Stimulated activated CD8-positive, alpha-beta memory T cell treated with anti-CD3 and anti-CD28 coated beads, Interleukin-2, amount 100 ng/mL, for 1 hour (primary cell): ENCODE measurements at places on chromosomes 12 and 14.

GRCh38 chr12:108722992-108723766, 8.1 kb downstream of the CORO1C start:
- no peak for DNase-seq

DNA sequence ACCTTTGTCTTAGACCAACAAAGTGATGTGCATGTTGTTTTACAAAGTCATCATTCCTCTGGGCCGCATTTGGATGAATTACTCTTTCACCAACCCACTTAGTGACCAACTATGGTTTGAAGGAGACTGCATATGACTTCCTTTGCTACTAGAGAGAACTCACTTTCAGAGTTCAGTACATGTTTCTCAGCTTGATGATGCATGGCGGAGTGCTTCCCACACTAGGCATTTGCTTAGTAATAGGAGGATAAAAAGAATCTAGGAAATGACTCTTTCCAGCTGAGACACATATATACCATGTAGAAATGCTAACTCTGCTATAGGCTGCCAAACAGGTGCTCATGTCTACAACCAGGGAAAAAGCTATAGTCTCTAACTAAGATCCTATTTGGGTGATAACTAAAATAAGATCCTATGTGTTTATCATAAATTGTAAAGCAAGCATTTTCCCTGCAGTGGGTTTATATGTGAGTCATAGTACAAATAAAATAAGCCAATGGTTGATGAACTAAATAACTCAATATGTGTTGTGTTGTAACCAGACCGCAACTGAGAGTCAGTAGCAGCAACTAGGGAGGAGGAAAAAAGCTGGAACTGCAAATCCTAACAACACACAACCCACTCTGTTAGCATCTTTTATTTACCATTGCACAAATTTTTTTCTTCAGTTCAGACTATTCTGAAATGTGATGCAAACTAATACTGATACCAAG, 87.2 kb downstream of the TSPAN8 start:
- DNase-seq = no peak

DNA sequence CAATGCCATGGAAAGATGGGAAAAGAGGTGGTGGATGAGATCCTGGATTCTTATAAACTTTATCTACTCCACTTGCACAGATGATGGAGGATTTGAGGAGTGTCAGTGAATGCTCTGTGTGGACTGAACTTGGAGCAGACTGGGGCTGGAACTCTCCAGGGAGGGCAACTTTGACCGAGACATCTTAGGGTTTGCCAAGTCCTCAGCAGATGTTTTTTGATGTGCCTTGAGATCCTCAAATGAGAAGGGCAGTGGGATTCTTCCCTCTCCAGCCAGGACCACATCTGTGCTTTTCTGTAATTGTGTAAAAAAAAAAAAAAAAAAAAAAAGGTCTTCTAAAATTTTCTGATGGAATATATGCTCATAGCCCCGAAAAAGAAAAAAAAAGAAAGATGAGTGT, 23.0 kb upstream of the MYL2 start:
- DNase-seq = no peak

DNA sequence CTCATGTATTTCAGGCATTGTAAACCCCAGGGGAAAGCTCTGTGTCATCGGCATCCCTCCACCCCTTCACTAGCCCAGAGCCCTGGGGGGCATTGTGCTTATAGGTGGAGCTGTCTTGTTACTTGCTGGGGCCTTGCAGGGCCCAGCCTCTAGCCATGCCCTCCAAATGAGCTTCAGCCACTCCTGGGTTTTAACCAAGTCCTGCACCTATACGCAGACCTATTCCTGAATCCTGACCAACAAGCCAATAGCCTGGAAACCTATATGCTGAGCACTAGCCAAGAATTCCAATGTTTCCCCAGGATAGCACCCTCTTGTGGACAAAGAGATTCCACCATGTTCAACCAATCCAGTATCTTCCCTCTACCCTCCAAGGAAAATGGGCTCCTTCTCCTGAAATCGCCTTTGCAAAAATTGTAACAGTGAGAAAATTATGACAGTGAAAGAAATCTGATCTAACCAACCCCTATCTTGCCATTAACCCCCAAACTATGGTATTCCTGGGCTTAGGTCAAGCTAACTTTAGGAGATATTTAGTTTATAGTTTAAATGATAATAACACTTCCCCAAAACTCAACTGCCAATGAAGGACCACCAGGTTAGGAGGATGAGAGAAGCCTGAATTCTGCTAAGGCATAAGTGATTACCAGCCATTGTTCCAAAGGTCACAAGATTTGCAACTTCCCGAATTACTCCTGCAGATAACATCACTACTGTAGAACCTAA, 55.5 kb downstream of the TTC7B start:
- DNase-seq = no peak

DNA sequence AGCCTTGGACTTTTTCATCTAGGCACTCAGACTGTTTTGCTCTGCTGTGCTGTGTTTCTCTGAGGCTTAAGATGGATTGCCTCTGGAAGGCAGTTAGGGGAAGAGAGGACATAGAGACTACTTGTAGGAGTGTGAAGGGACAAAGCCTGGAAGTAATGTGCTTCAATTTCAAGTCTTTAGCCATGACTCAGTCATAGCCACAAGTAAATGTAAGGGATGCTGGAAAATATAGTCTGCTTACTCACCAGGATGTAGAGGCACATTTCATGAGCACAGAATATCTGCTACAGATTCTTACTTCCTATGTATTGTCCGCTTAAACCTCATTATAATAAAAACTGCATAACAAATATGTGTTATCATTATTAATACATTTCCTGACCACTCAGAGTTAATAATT, 794.3 kb upstream of the NOVA1 start:
- no peak for DNase-seq

- no peak for DNase-seq
Observed at GRCh38 chr12:12428961-12429657, 72.2 kb downstream of the BORCS5 start.

DNA sequence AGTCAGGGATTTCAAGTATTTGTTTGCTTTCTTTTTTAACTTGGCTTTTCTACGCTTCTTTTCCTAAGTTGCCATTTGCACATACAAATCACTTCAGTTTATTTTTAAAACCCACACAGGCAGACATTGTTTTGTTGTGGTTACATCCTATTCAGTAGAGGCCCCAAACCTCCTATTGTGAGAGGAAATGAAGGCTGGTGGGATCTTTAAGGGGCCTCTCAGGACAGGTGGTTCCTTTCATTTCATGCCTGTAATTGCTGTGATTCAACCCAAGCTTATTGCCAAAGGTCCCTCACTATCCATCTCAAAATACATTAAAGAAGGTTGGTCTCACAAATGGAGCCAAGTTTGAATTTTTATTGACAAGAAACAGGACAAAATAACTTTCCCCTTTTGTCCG, 257.1 kb downstream of the ADAMTS20 start:
- no peak for DNase-seq

GRCh38 chr14:32677129-32677780, 261.4 kb upstream of the NPAS3 start:
- no peak for DNase-seq
